ENCODE measurements at places on chromosomes 5 and 9. TPM values are rescaled to one million over a fixed set of nuclear protein-coding genes. Genes with fewer than 3 reads are reported as not detected.

HRCT1 gene
- total RNA-seq = not detected

TTC33 gene
- total RNA-seq = 10.4 TPM

SLC6A18 gene
- not detected for total RNA-seq

- H3K27ac ChIP-seq = no peak overlapping the region
- H3K27me3 ChIP-seq = peaks cover 1% of the 10 kb centered on the region
Measured at GRCh38 chr9:121929893-121930875, 162.9 kb downstream of the TTLL11 start.

GRCh38 chr5:8396756-8397155, 527.8 kb downstream of the MTRR start:
- H3K36me3 ChIP-seq = no peaks in the 10 kb centered on the region
- H3K27ac ChIP-seq = no peak overlapping the region
- H3K4me1 ChIP-seq = no peaks in the 10 kb centered on the region
- no peak overlapping the region for H3K4me3 ChIP-seq
- H3K27me3 ChIP-seq = no peaks in the 10 kb centered on the region
- DNase-seq = no peak

GRCh38 chr5:53113947-53114346, 4.4 kb upstream of the MOCS2 start:
- H3K4me1 ChIP-seq = peaks cover 3% of the 10 kb centered on the region
- H3K27me3 ChIP-seq = no peaks in the 10 kb centered on the region
- H3K36me3 ChIP-seq = no peaks in the 10 kb centered on the region
- no peak overlapping the region for H3K27ac ChIP-seq
- no peak overlapping the region for H3K4me3 ChIP-seq

- no peaks in the 10 kb centered on the region for H3K36me3 ChIP-seq
- no peak overlapping the region for H3K27ac ChIP-seq
- H3K4me1 ChIP-seq = no peaks in the 10 kb centered on the region
- no peaks in the 10 kb centered on the region for H3K27me3 ChIP-seq
Measured at GRCh38 chr5:77846422-77847128, 70.4 kb upstream of the TBCA start.

DNA sequence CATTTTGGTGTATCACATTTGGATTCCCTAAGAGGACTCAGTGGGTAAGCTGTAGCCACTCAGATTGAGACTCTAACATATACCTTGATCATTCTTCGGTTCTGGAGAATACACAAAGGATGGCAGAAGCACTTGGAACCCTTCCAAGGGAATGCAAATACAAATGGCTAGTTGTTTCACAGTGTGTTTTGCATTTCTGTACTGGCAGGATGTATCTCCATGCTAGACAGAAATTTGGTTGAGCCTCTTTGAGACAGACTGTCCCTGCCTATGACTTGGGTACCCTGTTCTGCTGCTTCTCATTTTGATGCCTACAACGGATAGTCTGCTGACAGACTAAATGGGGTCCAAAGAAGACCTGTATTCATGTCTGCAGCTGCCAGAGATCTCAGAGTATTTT, 273.5 kb downstream of the TMEM38B start:
- DNase-seq = no peak
- no peak overlapping the region for H3K4me3 ChIP-seq
- H3K27ac ChIP-seq = no peak overlapping the region
- no peaks in the 10 kb centered on the region for H3K4me1 ChIP-seq
- no peaks in the 10 kb centered on the region for H3K27me3 ChIP-seq
